ENCODE measurements at places on chromosomes 1 and 21.

DNA sequence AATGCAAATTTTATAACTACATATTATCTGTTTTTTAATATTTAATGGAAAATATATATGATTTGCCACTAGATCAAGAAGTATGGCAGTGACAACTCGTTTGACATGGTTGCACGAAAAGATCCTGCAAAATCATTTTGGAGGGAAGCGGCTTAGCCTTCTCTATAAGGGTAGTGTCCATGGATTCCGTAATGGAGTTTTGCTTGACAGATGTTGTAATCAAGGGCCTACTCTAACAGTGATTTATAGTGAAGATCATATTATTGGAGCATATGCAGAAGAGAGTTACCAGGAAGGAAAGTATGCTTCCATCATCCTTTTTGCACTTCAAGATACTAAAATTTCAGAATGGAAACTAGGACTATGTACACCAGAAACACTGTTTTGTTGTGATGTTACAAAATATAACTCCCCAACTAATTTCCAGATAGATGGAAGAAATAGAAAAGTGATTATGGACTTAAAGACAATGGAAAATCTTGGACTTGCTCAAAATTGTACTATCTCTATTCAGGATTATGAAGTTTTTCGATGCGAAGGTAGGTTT lies 556 bp downstream of the IFI44 start:
- no peak for DNase-seq

GRCh38 chr21:44092211-44092610 lies 15.0 kb upstream of the PWP2 start:
- no peak for DNase-seq

DNA sequence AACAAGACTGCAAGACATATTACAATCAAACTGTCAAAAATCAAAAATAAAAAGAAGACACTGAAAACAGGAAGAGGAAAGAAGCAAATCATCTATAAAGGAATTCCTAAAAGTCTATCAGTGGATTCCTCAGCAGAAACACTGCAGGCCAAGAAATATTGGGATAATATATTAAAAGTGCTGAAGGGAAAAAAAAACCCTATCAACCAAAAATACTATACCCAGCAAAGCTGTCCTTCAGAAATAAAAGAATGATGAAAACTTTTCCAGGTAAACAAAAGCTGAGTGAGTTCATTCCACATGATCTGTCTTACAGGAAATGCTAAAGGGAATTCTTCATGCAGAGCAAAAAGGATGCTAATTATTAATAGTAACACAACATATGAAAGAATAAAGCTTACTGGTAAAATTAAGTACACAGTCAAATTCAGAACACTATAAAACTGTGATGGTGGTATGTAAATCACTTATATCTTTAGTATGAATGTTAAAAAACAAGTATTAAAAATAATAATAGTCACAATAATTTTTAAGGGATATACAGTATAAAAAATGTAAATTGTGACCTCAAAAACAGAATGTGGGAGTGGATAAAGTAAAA lies 12.9 kb upstream of the ACP6 start:
- no peak for DNase-seq

- no peak for DNase-seq
Measured at GRCh38 chr1:167548059-167548932, 5.3 kb downstream of the CREG1 start.

DNA sequence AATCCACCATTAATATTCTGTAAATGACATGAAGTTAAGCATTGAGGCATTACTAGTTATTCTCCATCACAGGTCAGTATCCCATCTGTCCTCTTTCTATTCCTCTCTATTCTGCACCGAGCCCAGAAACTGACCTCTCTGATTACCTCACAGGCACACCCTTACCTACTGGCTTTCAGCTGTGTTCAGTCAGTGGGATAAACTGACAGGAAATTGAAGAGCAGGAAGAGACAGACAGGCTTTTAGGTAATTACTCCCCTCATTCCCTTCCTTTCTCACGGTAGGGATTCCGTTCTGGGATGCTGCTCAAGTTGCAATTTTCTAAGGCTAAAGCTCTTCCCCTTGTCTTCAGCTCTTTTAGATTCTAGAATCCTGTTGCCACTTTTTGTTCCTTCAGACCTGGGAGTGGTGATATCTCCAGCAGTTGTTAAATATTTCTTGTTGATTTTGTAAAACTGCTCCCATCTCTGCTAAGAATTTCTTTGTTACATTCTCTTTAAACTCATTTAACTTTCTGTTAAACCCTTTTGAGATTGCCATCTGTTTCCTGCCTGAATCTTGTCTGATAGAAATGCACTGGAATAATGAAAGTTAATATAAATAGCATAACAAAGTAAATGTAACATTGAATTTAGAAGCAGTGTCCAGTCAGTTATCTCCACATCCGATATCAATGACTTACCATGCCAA lies 1063.4 kb downstream of the PLA2G4A start:
- DNase-seq = no peak

DNA sequence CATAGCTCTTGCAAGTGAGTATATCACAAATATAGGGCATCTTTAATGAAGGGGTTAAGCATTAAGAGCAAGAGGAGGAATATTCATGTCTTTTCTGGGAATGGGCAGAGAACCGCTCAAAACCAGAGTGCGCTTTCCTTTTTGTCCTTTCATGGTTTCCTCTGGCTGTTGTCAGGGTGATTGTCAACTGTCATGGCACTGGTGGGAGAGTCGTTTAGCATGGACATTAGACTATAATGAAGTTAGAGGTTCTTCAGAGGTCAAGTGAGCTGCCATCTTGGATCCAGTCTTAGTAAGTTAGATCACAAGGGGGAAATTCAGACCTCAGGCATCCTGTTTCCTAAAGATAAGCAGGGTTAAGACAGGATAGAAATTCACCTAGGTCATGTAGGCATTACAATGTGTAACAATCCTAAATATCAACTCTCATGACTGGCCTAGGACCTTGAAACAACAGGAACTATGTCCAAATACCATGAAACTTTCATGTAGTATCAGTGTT lies 12.1 kb upstream of the COA6 start:
- no peak for DNase-seq

DNA sequence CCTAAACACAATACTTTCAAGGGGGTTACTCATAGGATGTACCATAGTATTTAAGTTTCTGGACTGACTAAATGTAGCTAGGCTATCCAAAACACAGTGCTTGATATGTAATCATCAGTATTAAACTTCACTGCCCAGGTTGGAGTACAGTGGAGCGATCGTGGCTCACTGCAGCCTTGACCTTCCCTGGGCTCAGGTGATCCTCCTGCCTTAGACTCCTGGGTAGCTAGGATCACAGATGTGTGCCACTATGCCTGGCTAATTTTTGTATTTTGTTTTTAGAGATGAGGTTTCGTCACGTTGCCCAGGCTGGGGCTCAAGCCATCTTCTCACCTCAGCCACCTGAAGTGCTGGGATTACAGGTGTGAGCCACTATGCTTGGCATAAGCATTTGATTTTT lies 10.6 kb downstream of the NASP start:
- DNase-seq = no peak
